Stimulated activated CD8-positive, alpha-beta memory T cell treated with anti-CD3 and anti-CD28 coated beads, Interleukin-2, amount 100 ng/mL, for 48 hours (primary cell): ENCODE measurements at places on chromosomes 7 and 10.

GRCh38 chr7:155746188-155746587, 66.1 kb downstream of the SHH start:
- no peak for DNase-seq

DNA sequence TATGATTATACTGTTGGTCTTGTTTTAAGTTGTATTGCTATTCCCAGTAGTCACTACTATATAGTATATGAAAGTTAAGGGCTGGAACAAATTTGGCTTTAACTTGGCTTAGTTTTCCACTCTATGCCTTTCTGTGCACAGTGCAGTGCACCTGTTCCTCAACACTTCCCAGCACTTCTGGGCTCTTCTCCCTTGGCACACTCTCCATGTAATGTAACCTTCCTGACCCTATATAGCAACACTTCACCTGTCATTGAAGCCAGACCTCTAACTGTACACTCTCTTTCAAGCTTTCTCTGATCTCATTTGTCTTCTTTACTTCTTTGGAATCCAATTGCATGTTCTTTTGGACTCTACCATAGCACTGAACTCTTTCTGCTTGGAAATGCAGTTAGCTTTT, 83.9 kb upstream of the SMIM30 start:
- DNase-seq = no peak

- DNase-seq = peak; percentile 7
Measured at GRCh38 chr10:92699518-92700381, 10.0 kb downstream of the HHEX start.

GRCh38 chr10:113895018-113895417, 40.6 kb downstream of the NHLRC2 start:
- DNase-seq = no peak

DNA sequence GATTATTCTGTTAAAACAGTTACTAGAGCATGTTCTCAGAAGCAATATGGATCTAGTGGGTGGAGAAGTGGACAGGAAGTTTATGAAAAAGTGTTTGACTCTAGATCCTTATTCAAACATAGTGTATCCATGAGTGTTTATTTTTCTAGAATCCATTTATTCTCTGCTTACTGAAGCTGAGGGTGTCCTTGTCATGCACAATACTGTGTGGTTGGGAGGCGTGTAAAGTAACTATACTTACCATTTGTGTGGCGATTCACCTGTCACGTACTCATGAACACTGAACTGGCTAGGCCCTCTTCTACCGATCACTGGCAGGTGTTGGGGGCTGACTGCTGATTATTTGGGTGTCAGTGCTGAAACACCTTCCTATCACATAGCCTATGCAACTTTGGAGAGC, 74.0 kb downstream of the POU6F2 start:
- no peak for DNase-seq

DNA sequence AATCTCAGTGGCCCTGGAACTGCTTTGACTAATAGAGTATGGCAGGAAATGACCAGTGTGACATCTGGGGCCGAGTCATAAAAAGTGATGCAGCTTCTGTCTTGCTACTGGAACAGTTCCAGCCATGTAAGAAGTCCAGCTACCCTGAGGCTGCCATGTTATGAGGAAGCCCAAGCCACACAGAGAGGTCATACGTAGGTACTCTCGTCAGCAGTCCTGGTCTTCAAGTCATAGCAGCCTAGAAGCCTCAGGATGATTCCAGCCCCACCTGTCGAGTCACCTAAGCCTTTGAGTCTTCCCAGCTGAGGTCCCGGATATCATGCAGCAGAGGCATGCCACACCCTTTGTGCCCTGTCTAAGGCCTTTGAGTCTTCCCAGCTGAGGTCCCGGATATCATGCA, 92.1 kb downstream of the PPP1R3C start:
- no peak for DNase-seq

GRCh38 chr7:20122073-20122472, 95.1 kb downstream of the MACC1 start:
- DNase-seq = no peak

DNA sequence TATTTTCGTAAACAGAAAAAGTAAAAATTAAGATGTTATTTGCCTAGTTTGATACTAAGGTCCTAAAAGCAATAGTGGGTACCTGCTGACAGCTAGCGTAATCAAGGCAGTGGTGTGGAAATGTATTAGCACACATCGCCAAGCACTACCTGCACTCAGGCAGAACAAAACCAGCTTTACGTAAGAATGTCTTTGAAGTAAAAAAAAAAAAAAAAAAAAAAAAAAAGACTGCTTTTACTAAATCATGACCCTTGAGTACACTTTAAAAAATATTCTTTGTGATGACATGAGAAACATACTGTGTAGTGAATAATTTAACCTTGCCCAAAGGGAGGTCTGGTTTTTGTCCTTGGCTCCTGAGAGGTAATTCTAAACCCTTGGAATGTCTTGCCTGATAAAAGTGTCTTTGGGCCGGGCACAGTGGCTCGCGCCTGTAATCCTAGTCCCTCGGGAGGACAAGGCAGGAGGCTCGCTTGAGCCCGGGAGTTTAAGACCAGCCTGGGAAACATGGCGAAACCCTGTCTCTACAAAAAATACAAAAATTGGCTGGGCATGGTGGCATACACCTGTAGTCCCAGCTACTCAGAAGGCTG, 12.7 kb downstream of the XRCC2 start:
- DNase-seq = no peak

- no peak for DNase-seq
Measured at GRCh38 chr10:123621492-123621891, 44.7 kb upstream of the GPR26 start.

DNA sequence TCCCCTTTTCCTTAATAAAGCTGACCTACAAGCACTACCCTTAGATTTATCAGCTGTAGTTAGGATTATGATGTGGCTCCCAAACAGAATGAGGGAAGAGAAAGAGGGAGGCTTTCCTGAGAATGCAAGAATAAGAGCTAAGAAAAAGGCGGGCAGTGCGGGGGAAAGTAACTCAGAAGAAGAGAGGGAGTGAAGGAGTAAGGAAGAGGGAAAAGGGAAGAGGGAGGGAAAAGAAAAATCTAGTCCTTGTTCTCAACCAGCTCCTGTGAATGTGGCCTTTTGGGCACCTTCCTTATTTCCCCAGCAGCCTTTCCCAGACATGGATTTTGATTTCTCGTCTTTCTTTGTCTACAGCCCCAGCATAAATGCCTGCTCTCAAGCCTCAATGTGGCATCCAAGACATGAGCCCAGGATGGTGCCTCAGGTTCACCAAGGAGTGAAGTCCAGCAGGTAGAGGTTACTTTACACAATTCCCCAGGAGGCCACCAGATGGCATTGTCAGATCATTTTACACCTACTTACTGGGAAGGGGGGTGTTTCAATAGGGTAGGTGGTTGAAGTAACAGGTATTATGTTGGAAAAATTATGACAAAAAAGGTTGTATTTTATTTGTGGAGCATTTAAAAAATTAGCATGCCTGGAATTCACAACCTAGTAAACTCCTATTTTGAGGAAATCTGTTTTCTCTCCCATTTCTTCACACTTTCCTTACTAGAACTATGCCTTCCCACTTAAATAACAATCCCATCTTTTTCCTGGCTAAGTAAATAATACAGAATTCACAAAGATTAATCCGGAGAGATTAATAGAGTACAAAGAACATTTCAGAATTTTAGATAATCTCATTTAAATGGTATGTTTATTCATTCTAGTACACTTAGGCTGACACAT, 106.5 kb downstream of the HTR7 start:
- peak; percentile 26 for DNase-seq

DNA sequence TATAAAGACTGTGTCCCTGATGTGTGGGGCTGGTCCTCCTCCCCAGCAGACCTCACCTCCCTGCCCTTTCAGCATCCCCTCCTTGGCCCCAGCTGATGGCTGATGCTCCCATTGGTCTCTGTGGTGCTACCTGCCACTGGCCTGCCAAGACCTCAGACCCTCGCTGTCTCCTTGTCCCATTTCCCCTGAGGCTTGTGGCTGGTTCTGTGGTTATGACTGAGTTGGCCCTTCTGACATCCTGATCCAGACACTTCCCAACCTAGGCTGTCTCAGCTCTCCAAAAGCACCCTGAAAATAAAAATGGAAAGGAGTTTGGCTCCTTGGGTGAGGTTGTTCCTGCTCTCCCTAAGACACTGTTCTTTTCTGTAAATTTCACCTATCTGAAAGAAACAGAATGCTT, 214.2 kb downstream of the RPS24 start:
- no peak for DNase-seq

- DNase-seq = no peak
Measured at GRCh38 chr7:130436253-130436652, 4.6 kb downstream of the CEP41 start.

- DNase-seq = no peak
Measured at GRCh38 chr10:53899463-53900160, 901.4 kb downstream of the PCDH15 start.

DNA sequence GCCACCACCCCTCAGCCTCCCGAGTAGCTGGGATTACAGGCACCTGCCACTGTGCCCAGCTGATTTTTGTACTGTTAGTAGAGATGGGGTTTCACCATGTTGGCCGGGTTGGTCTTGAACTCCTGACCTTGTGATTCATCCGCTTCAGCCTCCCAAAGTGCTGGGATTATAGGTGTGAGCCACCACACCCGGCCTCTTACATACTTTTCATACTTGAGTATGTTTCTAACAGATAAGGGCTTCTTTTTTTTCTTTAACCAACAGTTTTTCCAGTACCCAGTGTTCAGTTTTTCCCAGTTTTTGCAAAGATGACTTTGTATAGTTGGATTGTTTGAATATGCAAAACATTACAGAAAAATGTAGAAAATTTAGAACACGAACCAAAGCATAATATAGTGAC, 7.7 kb downstream of the EIF4H start:
- DNase-seq = no peak

- DNase-seq = no peak
Measured at GRCh38 chr10:109933984-109934565, 10.8 kb upstream of the XPNPEP1 start.

- no peak for DNase-seq
Measured at GRCh38 chr7:80362010-80362618, 149.8 kb downstream of the GNAT3 start.

DNA sequence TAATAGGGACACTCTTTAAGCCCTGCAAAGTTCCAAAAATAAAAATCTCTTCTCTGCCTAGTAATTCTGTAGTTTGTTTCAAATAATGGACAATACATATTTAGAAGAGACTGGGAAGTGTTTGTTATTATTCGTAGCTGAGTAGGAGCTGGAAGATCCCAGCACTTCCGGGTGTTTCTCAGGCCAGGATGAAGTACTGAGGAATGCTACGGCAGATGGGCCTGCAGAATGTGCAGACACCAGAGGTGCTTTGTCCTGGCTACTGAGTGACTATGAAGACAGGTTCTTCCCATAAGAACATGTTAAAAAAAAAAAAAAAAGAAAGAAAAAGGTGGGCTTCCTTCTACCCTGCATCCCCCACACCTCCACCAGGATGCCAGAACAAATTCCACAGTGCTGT, 36.1 kb downstream of the ETV1 start:
- DNase-seq = no peak

DNA sequence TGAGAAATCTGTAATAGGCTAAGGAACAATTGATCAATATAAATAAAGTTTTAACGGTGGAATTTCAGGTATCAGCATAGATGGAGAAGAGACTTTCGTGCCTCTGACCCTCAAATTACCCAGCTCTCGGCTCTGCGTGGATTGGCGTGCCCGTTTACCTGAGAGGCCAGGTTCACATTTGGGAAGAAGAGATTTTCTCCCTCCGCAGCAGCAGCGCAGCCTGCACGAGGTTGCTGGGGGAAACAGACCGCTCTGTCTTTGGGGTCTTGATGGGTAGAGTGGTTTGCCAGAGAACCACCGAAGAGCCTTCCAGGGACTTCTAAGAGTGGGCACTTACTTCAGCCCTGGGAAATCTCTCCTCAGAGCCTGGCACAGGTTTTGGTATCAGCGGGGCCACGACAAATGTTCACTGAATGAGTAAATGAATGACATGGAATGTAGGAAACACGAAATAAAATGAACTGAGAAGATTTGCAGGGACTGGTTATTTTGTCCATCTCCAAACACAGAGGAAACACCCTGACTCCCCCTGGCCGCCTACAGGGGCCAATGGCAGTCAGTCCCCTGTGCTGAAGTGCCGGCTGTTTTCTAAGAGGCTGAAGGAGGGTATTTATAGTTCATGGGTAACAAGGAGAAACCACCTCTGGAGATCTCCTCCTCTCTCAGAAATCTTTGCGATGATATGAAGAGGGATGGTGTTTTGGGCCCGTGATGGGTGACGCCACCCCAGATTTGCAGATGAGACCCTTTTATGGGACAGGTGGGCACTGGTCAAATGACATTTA, 338.5 kb downstream of the ADARB2 start:
- DNase-seq = no peak

GRCh38 chr10:24701447-24701846, 22.2 kb downstream of the ARHGAP21 start:
- no peak for DNase-seq

GRCh38 chr7:22578007-22578733, 78.2 kb upstream of the STEAP1B start:
- no peak for DNase-seq

GRCh38 chr10:13527864-13528122, 1.0 kb downstream of the BEND7 start:
- DNase-seq = no peak

DNA sequence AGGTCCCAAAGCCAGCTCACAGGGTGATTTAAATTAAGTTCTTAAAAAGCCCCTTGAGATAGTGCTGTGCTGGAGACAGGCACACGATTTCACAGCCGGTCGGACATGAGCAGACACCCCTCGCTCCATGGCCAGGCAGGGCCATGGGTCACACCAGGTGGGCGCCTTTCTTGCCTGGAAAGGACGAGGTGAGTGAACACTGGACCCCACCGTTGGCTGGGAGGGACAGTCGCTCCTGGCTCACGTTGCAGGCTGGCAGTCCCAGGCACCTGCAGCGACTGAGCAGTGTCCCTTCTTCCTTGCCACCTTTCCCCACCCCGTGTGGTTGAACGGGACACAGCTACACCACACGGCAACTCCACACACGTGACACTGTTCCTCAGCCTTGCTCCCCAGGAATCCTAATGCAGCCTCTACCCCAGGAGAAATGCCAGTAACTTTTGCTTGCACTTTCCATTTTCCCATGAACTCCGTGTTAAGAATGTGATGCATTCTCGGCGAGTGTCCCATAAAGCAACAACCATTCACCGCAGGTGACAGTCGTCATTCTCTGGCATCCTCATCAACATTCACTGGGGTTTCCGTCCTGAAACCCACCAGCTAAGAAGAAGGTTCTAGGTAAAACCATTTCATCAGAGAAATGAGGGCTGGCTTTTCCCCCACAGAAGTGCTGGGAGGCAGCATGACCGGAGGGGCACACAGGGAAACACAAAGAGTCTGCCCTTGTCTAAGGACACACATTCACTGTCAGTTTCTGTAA, 217.4 kb downstream of the ZMYND11 start:
- no peak for DNase-seq

DNA sequence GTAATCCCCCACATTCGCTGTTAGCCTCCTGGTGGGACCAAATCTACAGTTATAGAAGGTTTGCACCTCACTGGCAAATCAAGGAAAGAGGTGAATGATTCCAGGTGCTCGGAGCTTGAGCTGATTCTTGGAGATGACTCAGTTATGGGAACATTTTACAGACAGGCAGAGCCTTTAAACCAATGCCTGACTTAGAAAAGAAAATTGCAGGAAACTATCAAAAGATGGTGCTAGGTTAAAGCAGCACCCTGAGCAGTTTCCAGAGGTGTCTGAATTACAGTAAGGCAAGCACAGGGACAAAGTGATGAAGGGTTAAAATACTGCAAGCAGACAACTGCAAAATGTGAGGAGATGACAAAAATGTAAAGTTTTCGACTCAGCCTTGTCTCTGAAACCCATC, 2.9 kb downstream of the LRRTM3 start:
- DNase-seq = no peak

- DNase-seq = no peak
Measured at GRCh38 chr10:68043030-68043429, 32.1 kb downstream of the HERC4 start.
